ENCODE measurements at places on chromosomes 7 and 10. TPM values are rescaled to one million over a fixed set of nuclear protein-coding genes. Genes with fewer than 3 reads are reported as not detected.

- no peak for DNase-seq
These were observed 58.4 kb upstream of the ETV1 start for GRCh38 chr7:14047709-14048399.

GRCh38 chr10:97270523-97271154, 21.8 kb downstream of the ARHGAP19 start:
- DNase-seq, result no peak

DNA sequence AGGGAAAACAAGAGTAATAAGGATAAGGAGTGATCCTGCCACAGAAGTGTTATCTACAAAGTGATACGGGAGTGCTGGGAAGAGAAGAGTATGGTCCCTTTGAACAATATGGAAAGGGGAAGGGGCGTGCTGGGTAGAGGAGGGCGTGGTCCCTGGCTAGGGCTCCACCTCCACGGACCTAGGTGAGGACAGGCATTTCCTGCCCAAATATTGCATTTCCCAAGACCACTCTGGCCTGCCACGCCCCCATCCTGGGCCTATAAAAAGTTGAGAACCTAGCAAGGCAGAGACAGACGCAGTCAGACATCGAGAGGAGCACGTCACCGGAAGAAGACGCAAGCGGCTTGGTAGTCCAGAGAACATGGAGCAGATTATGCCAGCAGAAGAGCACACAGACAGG, 22.8 kb downstream of the VSTM4 start:
- DNase-seq, result no peak

GRCh38 chr7:143980746-143981510, 19.2 kb upstream of the OR6B1 start:
- DNase-seq, result no peak

- no peak for DNase-seq
These were observed 43.7 kb downstream of the DGKB start for GRCh38 chr7:14858866-14859265.

GRCh38 chr7:39406467-39406866, 159.7 kb upstream of the YAE1 start:
- DNase-seq, result no peak

GRCh38 chr7:74453322-74454011, at the start of gene GTF2IRD1:
GTF2IRD1 (plus strand) TSS chr7:74453906; CDS start chr7:74508081, 54,175 bp downstream.
- peak; percentile 55 for DNase-seq

DNA sequence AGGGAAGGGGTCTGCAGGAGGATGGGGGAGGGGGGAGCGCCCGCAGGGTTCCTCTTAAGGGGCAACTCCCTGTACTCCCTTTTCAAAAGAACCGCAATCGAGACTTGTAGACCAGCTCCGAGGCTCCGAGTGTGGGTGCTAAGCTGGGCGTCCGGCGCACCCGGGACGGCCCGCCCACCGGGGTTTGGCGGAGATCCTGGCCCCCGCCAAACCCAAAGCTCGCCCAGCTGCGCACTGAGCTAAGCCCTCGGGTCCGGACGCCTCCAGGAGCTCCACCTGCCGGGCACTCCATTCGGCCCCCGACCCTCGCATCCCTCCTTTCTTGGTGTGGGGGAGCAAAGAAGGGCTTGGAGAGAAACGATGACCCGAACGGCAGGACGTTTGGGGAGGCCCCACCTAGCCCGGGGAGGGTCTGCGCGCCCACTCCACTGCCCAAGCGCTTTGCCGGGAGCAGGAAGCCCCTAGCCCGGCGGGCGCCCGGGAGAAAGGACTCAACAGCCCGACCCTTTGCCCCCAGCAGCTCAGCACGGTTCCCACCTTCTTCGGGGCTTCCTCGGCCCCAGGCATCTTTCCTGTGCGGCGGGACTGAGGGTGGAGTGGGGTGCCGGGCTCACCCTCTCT, 651 bp downstream of the AFAP1L2 start:
- peak; percentile 35 for DNase-seq

- DNase-seq, result no peak
These were observed 87.0 kb downstream of the NEUROD6 start for GRCh38 chr7:31253532-31253931.

DNA sequence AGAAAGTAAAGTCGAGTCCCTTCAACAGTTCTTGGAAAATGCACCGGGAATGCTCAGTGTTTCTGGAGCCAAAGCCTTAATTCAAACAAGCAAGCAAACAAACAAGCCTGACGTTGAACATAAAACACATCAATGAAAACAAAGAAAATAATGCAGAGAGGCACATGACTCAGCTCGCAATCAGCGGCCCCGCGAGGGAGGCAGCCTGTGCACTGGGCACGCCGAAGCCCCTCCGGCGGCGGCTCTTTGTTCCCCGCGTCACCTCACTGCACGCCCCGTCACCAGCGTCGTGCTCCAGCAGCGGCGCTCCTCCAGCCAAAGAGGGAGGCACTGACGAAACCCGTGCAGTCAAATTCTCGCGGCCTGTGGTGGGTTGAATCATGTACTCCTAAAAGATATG, 151.5 kb downstream of the DNAJB6 start:
- DNase-seq, result no peak

DNA sequence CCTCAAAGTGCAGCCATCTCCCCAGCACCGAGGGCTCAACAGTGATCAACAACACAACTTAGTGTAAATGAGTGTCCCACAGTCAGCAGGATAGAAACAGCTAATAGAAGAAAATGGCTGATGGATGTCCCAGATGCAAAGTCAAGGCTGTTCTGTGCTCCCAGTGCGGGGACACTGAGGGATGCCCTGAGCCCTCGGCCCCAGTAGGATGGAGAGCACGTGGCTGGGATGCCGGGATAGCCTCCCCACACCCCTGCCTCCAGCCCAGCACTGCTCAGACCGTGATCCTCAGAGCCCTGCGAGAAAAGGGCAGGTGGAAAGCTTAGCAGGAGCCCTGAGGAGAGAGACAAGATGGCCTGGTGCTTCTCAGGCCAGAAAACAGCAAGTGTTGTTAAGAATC, 243.9 kb upstream of the TCERG1L start:
- DNase-seq, result no peak

DNA sequence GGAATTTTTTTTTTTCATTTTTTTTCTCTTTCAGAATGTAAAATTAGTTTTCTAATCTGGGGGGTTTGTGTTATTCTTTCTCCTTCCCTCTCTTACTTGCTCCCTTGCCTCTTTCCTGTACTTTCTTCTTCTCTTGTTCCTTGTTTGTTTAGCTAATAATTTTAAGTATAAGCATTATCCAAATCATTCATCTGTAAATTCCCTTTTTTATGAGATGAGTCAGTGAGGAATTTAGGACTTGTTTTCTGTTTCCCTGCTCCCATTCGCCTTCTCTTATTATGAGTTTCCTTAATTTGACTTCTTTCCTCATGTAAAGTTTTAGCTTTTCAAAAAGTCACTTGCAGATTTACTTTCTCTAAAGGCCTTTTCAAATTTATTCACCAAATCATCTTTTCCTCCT, 154.6 kb upstream of the ETV1 start:
- no peak for DNase-seq

DNA sequence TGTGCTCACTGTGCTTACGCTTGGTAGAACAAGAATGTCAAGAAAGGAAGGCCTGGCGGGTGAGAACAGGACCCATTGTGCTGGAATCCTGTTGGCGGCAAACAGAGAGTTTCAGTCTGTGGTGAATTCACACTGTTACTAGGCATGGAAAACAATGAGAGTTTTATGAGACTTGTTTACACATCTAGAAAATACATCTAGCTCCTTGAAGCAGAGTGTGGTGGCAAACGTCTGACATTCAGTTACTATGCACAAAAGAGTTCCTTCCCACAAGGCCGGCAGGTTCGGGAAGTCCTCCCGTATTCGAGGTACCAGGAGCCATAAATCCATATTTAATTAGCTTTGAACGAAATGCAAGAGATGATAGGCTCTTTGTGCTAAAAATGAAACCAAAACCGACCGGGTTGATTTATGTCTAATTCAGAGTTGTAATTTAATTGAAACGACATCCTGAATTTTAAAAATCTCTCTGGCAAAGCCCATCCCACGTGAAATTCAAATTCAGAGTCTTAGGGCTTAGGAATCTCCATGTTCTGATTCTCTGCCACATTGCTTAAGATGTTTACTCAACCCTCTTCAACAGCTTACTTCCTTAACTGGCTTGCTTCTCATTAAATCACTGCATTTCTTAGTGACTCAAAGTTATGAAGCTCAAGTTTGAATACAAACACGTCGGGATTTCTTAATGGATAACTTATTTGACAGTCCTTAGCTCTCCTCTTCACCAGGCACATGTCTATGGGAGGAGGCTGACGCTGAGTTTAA, 299.9 kb upstream of the PITRM1 start:
- DNase-seq, result no peak

DNA sequence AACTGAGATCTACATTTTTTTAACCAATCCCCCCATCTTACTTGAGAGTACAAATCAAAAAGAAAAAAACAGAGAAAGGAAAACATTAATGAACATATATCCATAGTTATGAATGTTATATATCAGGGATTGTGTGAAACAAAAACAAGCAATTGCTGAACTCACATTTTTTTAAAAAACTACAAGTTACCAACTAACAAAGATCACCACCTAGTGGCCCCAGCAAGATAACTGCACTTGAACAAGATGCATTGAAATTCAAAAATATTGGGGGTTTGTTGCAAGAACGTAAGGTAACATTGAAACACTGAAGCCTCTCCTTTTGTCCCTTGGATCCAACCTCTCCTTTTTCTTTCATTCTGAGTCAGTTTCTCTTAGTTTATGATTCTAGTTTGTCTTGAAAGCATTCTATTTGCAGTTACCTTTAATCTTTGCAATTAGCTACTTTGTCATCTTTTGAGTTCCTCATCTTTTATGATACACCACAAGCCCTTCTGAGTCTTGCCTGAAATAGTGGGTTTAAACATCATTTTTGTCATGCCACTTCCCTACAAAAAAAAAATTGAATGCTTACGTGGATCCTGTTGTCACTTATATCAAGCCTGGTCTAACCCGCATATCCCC, 87.3 kb upstream of the TES start:
- no peak for DNase-seq

- DNase-seq, result no peak
These were observed 51.3 kb downstream of the MDFIC start for GRCh38 chr7:114973147-114973546.

DNA sequence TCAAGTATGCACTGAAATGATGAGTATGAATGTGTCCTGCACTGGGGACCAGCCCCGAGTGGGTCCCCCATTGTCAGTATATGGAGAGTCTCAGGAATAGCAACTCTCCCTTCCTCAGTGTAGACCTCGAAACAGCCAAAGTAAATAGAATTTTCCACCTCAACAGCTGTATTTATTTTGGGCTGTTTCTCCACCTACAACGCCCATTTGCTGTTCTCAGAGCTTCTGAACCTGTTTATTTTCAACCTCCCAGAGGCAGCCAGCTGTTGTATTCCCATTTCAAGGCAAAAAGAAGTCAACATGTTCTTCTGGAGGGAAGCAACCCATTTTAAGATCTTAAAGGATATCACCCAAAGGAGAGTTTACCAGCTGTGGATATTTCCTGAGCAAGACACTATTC, 59.6 kb upstream of the BICC1 start:
- no peak for DNase-seq

- no peak for DNase-seq
These were observed 115.2 kb upstream of the SFMBT2 start for GRCh38 chr10:7526017-7526400.

GRCh38 chr7:55260676-55261385, 104.3 kb upstream of the LANCL2 start:
- no peak for DNase-seq

- no peak for DNase-seq
These were observed 190.0 kb upstream of the MKI67 start for GRCh38 chr10:128316121-128316726.

DNA sequence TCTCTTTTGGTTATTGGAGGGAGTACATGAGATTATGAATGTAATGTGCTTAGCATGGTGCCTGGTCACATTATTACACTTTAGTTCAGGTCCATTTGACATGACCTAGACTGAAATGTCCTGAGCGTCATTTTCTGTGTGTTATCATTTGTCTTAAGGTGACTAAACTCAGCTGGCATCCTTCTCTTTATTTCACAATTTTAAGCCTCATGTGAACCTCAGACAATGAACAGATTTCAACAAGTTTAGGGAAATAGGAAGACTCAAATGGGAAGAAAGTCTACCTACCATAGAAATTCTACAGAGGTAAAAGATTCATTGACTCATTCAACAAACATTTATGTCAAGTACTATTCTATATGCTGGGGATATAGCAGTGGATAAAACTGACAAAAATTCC, 70.2 kb upstream of the EXOC6 start:
- no peak for DNase-seq

- no peak for DNase-seq
These were observed 4.0 kb downstream of the SFMBT2 start for GRCh38 chr10:7406712-7407333.

GRCh38 chr10:131242007-131242406, 69.5 kb downstream of the TCERG1L start:
- DNase-seq, result no peak

DNA sequence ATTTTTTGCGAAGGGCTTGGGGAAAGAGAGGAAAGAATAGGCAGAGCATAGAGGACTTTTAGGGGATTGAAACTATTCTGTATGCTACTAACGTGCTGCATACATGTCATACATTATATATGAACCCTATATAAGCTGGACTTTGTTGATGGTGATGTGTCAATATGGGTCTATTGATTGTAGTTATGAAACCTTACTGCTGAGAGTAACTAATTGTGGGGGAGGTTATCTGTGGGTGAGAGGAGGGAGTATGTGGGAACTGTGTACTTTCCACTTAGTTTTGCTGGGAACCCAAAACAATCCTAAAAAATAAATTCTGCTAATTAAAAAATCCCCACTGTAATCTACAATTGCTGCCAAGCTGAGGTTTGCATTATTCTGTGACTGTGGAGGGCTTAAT, 15.3 kb upstream of the CYP2C19 start:
- no peak for DNase-seq

DNA sequence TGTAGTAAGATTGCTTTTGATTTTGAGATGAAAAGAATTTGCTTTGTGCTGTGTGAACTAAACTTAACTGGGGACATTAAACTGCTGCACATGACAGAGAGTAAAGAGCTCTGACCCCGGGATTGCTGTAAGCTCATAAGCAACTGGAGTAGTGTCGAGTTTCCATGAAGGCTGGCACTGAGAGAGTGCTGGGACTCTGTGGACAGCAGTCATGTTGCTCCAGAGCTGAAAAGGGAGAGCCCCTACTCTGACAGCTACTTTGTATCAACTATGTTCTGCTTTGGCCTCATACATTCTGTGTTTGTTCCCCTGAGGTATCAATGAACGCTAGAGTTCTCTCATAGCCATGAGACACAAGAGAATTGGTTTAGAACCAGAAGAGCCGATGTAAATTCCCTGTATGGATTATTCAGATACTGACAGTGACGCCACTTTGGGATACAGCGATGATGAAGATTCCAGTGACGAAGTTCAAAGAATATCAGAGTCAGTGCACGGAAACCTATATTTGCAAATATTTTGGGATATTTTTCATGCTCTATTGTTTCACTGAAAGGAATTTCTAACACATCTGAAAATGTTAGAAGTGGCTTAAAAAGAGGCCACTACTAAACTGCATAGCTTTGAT, 185.9 kb upstream of the DKK1 start:
- DNase-seq, result no peak

The PTCD1 gene
- 8.7 TPM for total RNA-seq

The HTR7 gene
- total RNA-seq, result 0.42 TPM

The TBC1D12 gene
- 30.0 TPM for total RNA-seq

The ATP6V1F gene
- total RNA-seq, result 57.9 TPM

The STX1A gene
- 15.0 TPM for total RNA-seq

The SNCG gene
- 213 TPM for total RNA-seq

The SORCS1 gene
- total RNA-seq, result 37.0 TPM

The RASA4B gene
- total RNA-seq, result 56.1 TPM

The ABCB4 gene
- 2.0 TPM for total RNA-seq

The MOGAT3 gene
- total RNA-seq, result not detected

Data from tibial nerve (tissue), 4 donors.